Activated naive CD8-positive, alpha-beta T cell treated with anti-CD3 and anti-CD28 coated beads, Interleukin-2, amount 10 ng/mL, durations not matched to agents 7 days and 5 days (primary cell): ENCODE measurements at places on chromosomes 7 and 10. TPM values are rescaled to one million over a fixed set of nuclear protein-coding genes. Genes with fewer than 3 reads are reported as not detected.

GRCh38 chr7:143382126-143382790, 1.1 kb downstream of the ZYX start:
- H3K27ac ChIP-seq = peak overlapping the region; percentile 66
- peaks cover 6% of the 10 kb centered on the region for H3K36me3 ChIP-seq
- H3K27me3 ChIP-seq = no peaks in the 10 kb centered on the region
- H3K4me3 ChIP-seq = no peak overlapping the region
- no peak for DNase-seq
- H3K4me1 ChIP-seq = peaks cover 27% of the 10 kb centered on the region

The ZNHIT1 gene
- total RNA-seq = 55.8 TPM

The LRRC61 gene
- 16.6 TPM for total RNA-seq

DNA sequence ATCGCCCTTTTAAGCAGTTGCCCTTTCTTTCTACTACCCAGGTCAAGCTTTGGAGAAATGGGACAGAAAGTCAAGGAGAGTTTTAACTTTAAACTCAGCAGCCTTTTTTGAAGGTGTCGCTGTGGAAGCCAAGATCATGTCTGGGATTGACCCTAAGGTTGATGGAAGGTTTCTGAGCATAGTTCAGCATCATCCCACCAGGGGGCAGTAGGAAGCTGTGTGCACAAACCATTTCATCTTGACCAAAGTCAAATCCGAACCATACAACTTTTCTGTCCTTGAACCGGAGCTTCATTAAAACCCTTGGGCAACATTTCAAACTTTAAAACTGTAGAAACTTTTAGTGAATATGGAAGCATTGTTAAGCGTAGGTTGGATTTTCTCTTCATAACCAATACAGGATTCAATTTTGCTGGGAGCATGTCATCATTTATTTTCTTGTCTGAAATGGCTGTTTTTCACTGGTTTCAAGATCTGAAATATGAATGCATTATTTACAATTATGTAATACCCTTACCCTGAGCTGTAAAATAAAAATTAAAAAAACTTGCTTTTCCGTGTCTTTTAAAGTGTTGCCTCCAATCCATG, 214.4 kb upstream of the KIAA1217 start:
- H3K27ac ChIP-seq = no peak overlapping the region
- no peaks in the 10 kb centered on the region for H3K27me3 ChIP-seq
- no peak overlapping the region for H3K4me3 ChIP-seq
- DNase-seq = peak; percentile 25
- H3K36me3 ChIP-seq = no peaks in the 10 kb centered on the region
- no peaks in the 10 kb centered on the region for H3K4me1 ChIP-seq

GRCh38 chr10:86403183-86403797, 36.7 kb upstream of the GRID1 start:
- peaks cover 13% of the 10 kb centered on the region for H3K4me1 ChIP-seq
- H3K36me3 ChIP-seq = no peaks in the 10 kb centered on the region
- H3K27ac ChIP-seq = no peak overlapping the region
- no peak overlapping the region for H3K4me3 ChIP-seq

GRCh38 chr7:34337163-34337562, 320.9 kb upstream of the NPSR1 start:
- H3K4me3 ChIP-seq = no peak overlapping the region
- no peak overlapping the region for H3K27ac ChIP-seq
- DNase-seq = no peak

DNA sequence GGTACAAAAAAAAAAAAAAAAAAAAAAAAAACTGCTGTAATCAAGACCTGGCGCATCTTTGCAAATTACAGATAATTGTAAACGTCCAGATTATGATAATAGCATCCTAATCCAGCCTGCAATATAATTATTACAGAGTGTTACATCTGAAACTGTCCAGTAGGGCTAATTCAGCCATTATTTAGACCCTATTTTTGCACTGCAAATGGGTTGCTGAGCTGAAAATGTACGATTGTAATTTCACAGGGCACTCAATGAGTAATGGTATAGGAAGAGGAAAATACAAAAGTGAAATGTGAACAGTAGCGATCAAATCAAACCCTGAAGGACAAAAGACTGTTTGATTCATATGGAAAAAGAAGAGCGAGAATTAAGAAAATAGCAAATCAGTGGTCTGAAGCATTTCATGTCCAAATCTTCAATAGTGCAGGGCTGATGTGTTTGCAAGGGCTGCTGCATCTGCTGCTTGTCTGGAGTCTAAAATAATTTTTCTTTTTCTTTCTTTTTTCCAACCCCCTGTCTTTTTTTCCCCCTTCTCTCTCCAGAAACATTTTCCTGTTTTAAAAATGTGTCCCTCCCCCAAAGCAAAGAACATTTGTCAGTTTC, 8.9 kb downstream of the DLX6 start:
- H3K36me3 ChIP-seq = peaks cover 1% of the 10 kb centered on the region
- peaks cover 4% of the 10 kb centered on the region for H3K4me1 ChIP-seq
- H3K27ac ChIP-seq = no peak overlapping the region
